ENCODE measurements at places on chromosomes 5 and 9. TPM values are rescaled to one million over a fixed set of nuclear protein-coding genes. Genes with fewer than 3 reads are reported as not detected.
A peak's percentile ranks its signal among the peaks of the same experiment; 100 is the strongest.

The TOPORS gene
- total RNA-seq = 29.5 TPM

The MARCOL gene
- total RNA-seq = not detected

The PCDHGA4 gene
- total RNA-seq = 5.0 TPM

The MSX2 gene
- total RNA-seq = 16.6 TPM

The FAM221B gene
- not detected for total RNA-seq

The F2RL2 gene
- 0.18 TPM for total RNA-seq

The ADCY2 gene
- total RNA-seq = 63.2 TPM

The ECSCR gene
- 0.62 TPM for total RNA-seq

- peak overlapping the region; percentile 71 for H3K27ac ChIP-seq
- H3K36me3 ChIP-seq = no peaks in the 10 kb centered on the region
- peak overlapping the region; percentile 68 for H3K4me3 ChIP-seq
Measured at GRCh38 chr5:15794052-15794985, 294.3 kb downstream of the FBXL7 start.

- no peaks in the 10 kb centered on the region for H3K27me3 ChIP-seq
- H3K4me1 ChIP-seq = no peaks in the 10 kb centered on the region
- H3K27ac ChIP-seq = no peak overlapping the region
- H3K36me3 ChIP-seq = no peaks in the 10 kb centered on the region
- H3K4me3 ChIP-seq = no peak overlapping the region
Measured at GRCh38 chr5:173563246-173563645, 53.2 kb downstream of the BOD1 start.

GRCh38 chr9:117083559-117083958, 331.3 kb downstream of the ASTN2 start:
- no peak overlapping the region for H3K27ac ChIP-seq
- no peaks in the 10 kb centered on the region for H3K36me3 ChIP-seq
- H3K27me3 ChIP-seq = no peaks in the 10 kb centered on the region
- no peak overlapping the region for H3K4me3 ChIP-seq
- DNase-seq = no peak
- H3K4me1 ChIP-seq = no peaks in the 10 kb centered on the region

DNA sequence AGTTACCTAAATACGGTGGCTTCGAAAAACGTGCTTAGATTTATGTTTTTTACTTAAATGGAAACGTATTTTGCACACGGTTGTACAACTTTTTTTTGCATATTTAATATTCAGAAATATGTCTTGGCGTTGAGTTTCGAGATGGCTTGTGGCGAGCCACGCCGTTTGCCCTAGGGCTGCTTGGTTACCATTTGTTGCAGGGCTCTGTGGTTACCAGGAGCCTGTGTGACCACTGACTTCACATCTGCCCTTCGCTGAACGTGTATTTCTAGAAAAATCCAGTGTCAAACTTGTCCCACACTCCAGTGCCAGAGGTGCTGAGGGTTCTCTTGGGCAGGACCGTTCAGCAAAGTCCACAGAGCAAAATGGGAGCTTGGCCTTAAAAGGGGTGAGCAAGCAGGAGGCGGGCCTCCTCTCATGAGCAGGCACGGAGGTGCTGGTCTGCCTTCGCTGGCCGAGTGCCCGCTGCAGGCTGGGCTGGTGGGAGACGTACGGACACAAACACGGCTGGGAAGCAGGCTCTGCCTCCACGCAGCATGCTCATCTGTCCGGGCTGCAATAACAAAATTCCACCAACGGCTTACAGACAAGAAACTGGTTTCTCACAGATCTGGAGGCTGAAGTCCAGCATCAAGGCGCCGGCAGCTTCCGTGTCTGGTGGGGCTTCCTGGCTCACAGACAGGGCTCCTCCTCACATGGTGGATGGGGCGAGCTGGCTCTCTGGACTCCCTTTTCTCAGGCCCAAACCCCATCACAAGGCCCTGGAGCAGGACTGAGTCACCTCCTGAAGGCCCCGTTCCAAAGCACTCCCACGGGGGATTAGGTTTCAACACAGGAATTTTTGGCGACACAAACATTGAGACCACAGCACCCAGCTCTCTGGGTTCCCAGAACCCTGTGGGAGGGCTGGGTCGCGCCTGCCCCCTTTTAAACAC, 5.4 kb downstream of the MRPL36 start:
- peaks cover 20% of the 10 kb centered on the region for H3K36me3 ChIP-seq
- no peak for DNase-seq
- H3K4me3 ChIP-seq = no peak overlapping the region
- H3K27ac ChIP-seq = no peak overlapping the region

DNA sequence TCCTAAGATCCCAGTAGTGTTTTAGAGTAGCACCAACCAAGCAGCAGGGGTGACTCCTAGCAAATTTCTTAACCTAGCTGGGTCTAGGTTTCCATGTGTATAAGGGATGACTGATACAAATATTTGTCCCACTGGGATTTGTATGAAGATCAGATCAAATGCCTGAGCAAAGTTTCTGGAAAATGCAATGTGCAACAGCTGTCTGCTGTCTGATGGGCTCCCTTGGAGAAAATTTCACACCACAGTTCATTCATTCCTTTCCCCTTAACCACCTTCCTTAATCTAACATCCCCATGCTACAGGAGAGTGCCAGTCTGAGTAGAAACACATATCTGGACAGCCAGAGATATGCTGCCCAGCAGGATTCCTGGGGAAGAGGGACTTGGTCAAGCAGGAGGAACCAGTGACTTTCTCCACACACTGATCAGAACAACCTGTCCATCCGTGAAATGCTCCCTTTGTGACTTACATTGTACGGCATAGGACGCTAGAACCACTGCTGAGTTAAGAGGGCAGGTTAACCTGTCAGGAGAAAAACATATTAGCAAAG, 53.3 kb downstream of the PTPN3 start:
- H3K4me3 ChIP-seq = no peak overlapping the region
- H3K27me3 ChIP-seq = no peaks in the 10 kb centered on the region
- no peaks in the 10 kb centered on the region for H3K36me3 ChIP-seq
- H3K4me1 ChIP-seq = no peaks in the 10 kb centered on the region
- no peak overlapping the region for H3K27ac ChIP-seq

GRCh38 chr9:115262952-115263351, 145.0 kb upstream of the TNC start:
- H3K27me3 ChIP-seq = no peaks in the 10 kb centered on the region
- no peak overlapping the region for H3K27ac ChIP-seq
- no peaks in the 10 kb centered on the region for H3K36me3 ChIP-seq
- DNase-seq = no peak

- H3K27me3 ChIP-seq = no peaks in the 10 kb centered on the region
- no peak overlapping the region for H3K27ac ChIP-seq
- no peak for DNase-seq
Measured at GRCh38 chr9:109886617-109887016, 106.6 kb downstream of the PALM2AKAP2 start.

DNA sequence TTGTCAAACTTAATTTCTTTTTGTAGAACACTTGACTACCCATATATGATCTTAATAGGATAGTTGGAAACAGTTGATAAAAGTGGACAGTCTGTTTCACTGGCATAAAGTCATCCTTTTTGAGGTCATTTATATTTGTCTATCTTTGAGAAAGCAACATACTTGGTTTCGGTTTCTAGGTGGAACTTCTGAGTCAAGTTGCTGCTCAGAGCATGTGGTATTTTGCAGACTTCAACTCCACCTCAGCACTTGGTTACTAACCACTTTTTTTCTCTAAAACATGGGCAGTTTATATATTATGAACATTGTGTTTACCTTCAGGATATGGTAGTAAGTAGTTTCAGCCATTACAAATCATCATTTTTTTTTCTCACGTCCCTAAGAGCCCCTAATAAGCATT, 1749.0 kb upstream of the C9orf72 start:
- H3K36me3 ChIP-seq = no peaks in the 10 kb centered on the region
- no peak overlapping the region for H3K27ac ChIP-seq
- no peaks in the 10 kb centered on the region for H3K27me3 ChIP-seq
- DNase-seq = no peak
- no peak overlapping the region for H3K4me3 ChIP-seq

GRCh38 chr5:153081385-153081784, 409.1 kb upstream of the GRIA1 start:
- no peaks in the 10 kb centered on the region for H3K36me3 ChIP-seq
- no peak overlapping the region for H3K27ac ChIP-seq
- no peak overlapping the region for H3K4me3 ChIP-seq
- peaks cover 7% of the 10 kb centered on the region for H3K4me1 ChIP-seq
- DNase-seq = no peak

DNA sequence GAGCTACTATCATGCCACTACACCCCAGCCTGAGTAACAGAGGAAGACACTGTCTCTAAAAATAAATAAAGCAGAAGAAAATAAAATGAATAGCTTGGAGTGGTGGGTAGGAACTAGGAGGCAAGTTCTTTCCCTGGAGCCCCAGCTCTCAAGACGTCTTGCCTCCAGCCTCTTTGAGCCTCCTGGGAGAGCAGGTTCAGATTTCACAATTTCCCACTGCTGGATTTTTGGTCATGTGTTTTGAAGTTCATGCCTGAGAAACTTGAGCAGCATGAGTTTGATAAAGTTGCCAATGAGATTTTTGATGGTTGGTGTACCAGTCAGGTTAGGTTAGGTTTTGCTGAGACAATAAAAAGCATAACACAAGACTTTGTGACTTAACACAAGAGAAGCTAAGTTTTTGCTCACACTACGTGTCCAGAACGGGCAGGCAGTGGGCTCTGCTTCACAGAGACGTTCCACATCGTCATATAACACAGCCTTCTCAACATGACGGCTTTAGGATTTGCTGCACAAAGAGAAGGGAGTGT, 4.1 kb upstream of the CCDC69 start:
- no peaks in the 10 kb centered on the region for H3K4me1 ChIP-seq
- H3K27me3 ChIP-seq = peaks cover 5% of the 10 kb centered on the region
- no peak overlapping the region for H3K4me3 ChIP-seq
- no peaks in the 10 kb centered on the region for H3K36me3 ChIP-seq

DNA sequence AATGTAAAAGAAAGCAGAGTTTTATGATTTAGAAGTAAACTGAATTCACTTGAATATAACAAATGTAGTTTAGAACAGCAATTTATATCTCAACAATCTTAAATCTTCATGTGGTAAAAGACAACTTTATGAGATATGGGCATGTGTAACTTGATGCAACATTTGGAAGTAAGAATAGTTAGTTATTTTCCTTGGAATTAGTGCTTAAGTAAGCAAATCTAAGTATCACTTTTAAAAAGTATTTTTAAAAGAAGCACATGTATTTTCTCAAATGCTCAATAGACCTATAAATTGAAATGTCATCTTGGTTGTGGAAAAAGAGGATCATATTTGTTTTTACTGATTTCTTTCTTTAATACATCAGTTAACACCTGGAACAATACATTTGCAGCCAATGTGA, 340.3 kb upstream of the CDH6 start:
- no peak for DNase-seq
- H3K4me3 ChIP-seq = no peak overlapping the region
- no peaks in the 10 kb centered on the region for H3K36me3 ChIP-seq
- no peak overlapping the region for H3K27ac ChIP-seq

DNA sequence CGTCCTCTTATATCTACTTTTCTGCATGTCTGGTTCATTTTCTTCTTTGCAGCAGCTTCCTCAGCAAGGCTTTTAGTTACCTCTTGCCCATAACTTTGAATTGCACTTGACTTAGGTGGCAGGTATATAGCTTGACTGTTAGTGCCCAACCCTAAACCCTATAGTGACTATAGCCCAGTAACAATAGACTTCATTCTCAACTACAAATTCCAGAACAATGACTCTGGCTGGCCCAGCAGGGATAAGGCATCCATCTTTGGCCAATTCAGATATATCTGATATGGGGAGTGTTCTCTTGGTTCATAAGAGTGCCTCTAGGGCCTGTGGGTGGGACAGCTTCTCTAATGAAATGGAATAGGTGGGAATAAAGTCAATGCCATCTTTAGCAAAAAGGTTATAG, 246.2 kb downstream of the DMRT2 start:
- H3K4me3 ChIP-seq = no peak overlapping the region
- no peaks in the 10 kb centered on the region for H3K4me1 ChIP-seq
- H3K27me3 ChIP-seq = no peaks in the 10 kb centered on the region
- no peak for DNase-seq

- no peaks in the 10 kb centered on the region for H3K27me3 ChIP-seq
- DNase-seq = no peak
- H3K4me1 ChIP-seq = no peaks in the 10 kb centered on the region
- no peak overlapping the region for H3K4me3 ChIP-seq
Measured at GRCh38 chr9:92506184-92506857, 24.0 kb upstream of the ASPN start.

DNA sequence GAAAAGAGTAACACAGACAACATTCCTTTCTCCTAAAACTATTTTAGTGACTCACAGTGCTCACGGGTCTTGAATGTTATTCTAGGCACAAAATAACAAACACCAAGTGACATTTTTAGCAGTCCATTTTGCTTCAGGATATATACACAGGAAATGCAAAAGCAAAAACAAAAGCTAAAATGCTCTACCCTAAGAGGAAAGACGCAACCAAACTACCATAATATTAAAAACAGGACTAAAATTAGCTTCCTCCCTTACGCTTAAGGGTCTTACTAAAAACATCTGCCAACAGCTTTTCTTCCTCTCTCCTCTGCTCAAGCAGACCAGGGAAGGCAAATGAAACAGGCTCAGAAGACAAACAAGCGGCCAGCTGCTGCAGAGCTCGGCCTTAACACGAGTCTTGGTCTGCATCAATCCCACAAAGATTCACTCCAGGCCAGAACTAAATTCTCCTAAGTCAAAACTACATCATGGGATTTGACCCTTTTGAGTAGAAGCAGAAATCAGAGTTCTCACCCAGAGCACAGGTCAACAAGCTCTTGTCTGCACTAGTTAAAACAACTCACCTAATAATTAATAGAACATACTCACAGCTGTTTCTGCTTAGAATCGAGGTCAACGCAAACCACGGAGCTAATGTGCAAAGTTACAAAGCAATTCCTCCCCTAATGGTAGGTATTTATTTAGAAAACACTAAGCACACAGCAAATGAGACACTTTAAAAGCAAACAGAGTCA, 62.3 kb downstream of the RAPGEF1 start:
- no peak for DNase-seq
- H3K4me3 ChIP-seq = peak overlapping the region; percentile 24
- H3K27me3 ChIP-seq = no peaks in the 10 kb centered on the region
- peaks cover 36% of the 10 kb centered on the region for H3K4me1 ChIP-seq

DNA sequence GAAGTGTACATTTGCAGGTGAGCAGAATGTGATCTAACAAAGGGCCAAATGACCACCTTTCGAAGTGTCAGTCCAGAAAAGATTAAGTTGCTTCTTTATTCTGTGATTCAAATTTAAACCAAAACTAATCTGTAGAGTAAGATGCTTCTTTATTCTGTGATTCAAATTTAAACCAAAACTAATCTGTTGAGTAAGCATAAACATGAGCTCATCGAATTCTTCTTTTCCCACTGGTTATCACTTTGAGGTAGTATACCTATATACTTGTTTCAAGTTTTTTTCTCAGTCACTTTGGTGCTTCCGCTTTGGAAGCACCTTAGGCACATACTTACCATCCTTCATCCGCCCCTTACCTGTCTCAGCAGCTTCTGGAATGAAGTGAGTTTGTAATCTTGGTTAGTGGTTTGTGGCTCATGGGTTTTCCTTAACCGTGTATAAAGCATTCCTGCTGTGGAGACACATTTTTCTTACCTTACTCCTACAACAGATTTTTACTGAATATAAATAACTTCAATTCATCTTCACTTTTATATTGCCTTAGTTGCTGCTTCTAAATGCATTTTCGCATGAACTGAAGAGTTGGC, 40.7 kb upstream of the CTXN3 start:
- no peak for DNase-seq
- no peaks in the 10 kb centered on the region for H3K4me1 ChIP-seq
- H3K27me3 ChIP-seq = peaks cover 5% of the 10 kb centered on the region
- no peak overlapping the region for H3K4me3 ChIP-seq
- H3K27ac ChIP-seq = no peak overlapping the region

GRCh38 chr5:93603793-93604643, 21.0 kb downstream of the NR2F1 start:
- H3K27ac ChIP-seq = peak overlapping the region; percentile 80
- H3K36me3 ChIP-seq = no peaks in the 10 kb centered on the region
- H3K4me3 ChIP-seq = no peak overlapping the region
- H3K4me1 ChIP-seq = peaks cover 4% of the 10 kb centered on the region

All from endodermal cell (in vitro differentiated cells).